Stimulated activated naive CD4-positive, alpha-beta T cell (primary cell): ENCODE measurements at places on chromosomes 2 and 18.

DNA sequence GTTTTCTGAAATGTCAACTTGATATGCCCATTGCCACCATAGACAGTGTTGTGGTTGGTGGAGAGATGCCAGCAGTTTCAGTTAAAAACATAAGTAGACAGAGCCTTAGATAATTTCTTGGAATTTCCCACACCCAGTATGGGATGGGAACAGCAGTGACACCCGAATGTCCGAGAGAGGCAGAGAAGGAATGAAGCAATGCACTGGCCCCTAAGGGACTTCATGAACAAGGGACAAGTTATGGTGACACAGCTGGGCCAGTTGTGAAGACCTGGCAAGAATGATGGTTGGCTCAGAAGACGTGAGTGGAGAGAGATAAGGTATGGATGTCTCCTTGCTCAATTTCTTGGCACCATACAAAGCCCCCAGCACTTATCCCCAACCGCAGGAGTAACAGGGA lies 165.2 kb upstream of the APCDD1 start:
- no peak for DNase-seq

DNA sequence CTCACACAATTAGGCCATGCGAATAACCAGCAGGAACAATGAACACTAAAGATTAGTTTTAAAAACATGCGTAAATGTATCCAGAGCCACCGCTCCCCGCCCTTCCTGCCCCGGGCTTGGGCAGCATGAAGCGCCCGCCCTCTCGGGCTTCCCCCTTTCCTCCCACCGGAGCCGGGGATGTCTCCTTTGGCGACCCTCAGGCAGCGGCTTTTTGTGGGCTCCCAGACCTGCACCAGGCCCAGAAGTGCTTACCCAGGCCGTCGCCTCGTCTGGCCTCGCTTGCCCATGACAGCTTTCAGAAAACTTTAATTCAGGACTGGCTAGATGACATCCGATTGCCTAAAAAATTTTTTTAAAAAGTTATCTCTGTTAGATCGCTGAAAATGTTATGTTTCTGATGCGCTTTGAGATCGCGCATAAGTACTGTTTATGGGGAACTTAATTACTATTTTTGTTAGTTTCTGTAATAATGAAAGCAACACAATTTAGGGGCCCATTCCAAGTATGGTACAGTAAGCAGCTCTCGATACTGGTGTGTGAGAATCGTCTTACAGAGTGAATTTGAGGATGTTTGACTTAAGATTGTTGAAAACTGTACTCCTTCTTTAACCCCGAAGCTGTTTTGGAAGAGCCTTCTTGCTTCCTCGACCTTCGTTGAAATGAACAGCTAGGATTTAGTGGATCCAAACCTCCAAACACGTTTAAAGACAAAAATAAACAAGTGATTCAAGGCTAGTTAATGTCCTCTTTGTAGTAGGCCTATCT lies 1.1 kb downstream of the MAP3K20 start:
- no peak for DNase-seq

- DNase-seq: no peak
These were observed 1712.8 kb upstream of the TMEFF2 start for GRCh38 chr2:193907561-193907960.

- DNase-seq: no peak
These were observed 118.9 kb downstream of the PXDN start for GRCh38 chr2:1625281-1626001.

- DNase-seq: no peak
These were observed 3.4 kb upstream of the GFPT1 start for GRCh38 chr2:69390471-69390870.

GRCh38 chr2:144606466-144607095 lies 86.7 kb upstream of the ZEB2 start:
- no peak for DNase-seq

DNA sequence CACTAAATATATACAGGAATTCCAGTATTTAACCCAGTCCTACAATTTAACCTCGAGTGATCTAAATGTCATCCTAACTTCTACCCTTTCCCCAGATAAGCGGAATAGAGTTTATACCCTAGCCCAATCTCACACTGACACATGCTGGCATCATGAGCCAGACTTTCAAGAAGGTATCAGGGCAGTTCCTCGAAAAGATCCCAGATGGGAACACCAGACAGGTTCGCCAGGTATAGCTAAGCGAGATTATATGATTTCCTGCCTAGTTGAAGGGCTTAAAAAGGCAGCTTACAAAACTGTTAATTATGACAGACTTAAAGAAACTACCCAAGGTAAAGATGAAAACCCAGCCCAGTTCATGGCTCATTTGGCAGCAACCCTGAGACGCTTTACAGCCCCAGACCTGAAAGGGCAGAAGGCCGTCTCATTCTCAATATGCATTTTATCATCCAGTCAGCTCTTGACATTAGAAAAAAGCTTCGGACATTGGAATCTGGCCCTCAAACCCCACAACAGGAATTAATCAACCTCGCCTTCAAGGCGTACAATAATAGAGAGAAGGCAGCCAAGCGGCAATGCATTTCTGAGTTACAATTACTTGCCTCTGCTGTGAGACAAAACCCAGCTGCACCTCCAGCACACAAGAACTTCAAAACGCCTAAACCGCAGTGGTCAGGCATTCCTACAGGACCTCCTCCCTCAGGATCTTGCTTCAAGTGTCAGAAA lies 668.2 kb upstream of the PKDCC start:
- no peak for DNase-seq

GRCh38 chr2:233800208-233800607 lies 22.1 kb downstream of the MROH2A start:
- DNase-seq: no peak

DNA sequence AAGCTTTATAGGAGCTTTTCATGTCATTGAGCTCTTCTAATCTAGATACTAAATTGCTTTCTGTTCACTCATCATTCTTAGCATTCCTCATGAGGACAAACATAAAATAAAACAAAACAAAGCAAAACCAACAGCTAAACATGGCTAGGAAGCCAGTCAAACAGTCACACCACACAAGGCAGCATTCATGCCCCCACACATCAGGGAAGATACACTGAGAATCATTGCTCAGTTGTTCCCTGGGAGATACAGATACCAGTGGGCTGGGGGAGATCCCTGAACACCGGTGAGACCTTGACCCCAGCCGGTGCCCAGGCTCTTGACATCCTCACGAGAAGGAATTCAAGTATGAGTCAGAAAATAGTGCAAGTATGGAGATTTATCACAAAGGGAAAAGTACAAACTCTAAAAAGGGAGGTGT lies 177.9 kb upstream of the ARL4C start:
- no peak for DNase-seq

- DNase-seq: no peak
These were observed 29.1 kb upstream of the TANK start for GRCh38 chr2:161131074-161131680.

DNA sequence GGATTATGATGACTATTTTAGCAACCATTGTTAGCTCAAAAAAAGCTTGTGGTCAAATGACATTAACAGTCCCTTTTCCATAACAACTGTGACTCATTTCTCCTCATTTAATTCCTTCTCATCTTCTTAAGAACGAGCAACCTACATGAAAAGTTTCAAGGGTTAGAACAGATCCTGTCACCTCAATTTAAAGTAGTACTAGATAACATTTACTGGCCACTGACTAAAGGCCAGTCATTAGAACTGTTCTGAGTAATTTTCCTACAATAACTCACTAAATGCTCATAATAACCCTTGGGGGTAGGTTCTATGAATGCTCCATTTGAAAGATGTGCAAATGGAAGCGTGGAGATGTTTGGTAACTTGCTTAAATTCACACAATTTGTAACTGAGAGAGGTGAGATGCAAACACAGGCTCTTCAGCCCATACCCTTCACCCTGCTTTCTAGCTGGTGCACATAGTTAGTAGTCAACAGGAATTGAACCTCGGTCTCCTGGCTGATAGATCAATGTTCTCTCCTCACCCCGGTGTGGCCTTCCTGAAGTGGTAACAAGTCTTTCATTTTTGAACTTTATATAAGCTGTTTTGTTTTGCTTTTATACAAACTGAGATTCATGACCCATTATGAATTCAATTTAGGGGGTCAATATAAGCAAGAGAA lies 212.5 kb downstream of the SETBP1 start:
- no peak for DNase-seq

GRCh38 chr2:111716905-111717775 lies 166.9 kb downstream of the ANAPC1 start:
- DNase-seq: no peak

- DNase-seq: no peak
These were observed 105.1 kb downstream of the TTC27 start for GRCh38 chr2:32732912-32733472.

- no peak for DNase-seq
These were observed 15.1 kb downstream of the RASGRP3 start for GRCh38 chr2:33491441-33492084.

- no peak for DNase-seq
These were observed 43.5 kb downstream of the ATP6V1C2 start for GRCh38 chr2:10764896-10765295.

GRCh38 chr18:44198612-44199284 lies 481.9 kb upstream of the SETBP1 start:
- DNase-seq: no peak

- no peak for DNase-seq
These were observed 612.6 kb upstream of the CDH2 start for GRCh38 chr18:28789502-28789901.

DNA sequence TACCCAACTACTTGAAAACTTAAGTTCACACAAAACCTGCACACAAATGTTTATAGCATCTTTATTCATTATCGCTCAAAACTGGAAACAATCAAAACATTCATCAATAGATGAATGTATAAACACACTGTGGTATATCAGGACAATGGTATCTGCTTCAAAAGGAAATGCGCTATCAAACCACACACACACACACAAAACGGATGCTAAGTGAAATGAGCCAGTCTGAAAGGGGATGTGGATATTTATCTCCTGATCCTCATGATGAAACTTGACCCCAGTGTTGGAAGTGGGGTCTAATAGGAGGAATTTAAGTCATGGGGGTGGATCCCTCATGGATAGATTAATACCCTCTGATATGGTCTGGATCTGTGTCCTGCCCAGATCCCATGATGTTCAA lies 22.0 kb downstream of the PDCL3 start:
- DNase-seq: no peak

DNA sequence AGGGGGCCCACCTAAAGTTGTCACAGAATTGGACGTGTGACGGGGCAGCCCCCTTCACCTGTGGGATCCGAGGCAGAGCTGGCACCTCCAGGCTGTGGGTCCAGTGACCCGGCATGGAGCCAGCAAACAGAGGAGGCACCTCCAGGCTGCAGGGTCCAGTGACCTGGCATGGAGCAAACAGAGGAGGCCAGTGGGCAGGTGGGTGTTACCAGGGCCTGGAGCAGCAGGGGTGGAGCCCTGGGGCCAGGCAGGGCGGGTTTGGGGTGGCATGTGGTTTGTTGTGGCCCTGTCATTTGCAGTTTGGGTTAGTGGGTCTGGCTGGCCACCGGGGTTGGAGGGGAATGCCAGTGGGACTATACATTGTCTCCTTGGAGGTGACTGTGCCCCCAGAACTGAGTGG lies 68.2 kb downstream of the HPCAL1 start:
- no peak for DNase-seq

- no peak for DNase-seq
These were observed 467.5 kb upstream of the CHST9 start for GRCh38 chr18:27652480-27653121.

DNA sequence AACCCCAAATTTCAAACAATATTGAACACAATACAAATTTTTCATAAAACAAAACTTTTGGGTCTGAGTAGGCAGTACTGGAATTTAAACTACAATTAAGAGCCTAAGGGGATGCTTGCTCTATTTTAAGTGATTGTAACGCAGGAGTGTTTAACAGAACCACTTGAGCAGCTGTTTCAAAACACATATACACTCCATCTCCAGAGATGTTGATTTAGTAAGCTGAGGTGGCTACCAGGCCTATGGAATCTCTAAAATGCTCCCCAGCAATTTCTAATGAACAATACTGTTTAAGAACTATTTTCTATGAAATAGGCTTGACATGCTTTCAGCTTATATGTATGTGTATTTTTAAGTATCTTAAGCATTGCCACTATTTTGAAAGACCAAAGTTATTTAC lies 58.5 kb downstream of the SP3 start:
- no peak for DNase-seq

GRCh38 chr2:72024451-72025175 lies 123.0 kb downstream of the CYP26B1 start:
- no peak for DNase-seq

DNA sequence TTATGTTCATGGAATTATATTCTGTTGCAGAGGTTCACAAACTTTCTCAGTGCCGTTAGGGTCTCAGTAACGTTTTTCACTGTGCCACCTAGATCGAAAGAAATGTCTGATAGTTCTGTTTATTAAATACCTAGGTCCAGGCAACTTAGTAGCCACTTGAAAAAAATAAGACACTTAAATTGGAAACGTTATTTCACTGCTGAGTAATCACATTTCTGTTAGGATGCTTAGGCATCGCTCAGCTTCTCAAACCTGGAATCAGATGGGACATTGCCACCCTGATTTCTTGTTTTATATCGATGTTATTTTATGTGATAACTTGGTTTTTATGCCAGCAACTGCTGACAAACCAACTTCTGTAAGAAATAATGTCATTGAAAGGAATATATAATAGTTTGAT lies 36.0 kb downstream of the ACTR3 start:
- DNase-seq: no peak

DNA sequence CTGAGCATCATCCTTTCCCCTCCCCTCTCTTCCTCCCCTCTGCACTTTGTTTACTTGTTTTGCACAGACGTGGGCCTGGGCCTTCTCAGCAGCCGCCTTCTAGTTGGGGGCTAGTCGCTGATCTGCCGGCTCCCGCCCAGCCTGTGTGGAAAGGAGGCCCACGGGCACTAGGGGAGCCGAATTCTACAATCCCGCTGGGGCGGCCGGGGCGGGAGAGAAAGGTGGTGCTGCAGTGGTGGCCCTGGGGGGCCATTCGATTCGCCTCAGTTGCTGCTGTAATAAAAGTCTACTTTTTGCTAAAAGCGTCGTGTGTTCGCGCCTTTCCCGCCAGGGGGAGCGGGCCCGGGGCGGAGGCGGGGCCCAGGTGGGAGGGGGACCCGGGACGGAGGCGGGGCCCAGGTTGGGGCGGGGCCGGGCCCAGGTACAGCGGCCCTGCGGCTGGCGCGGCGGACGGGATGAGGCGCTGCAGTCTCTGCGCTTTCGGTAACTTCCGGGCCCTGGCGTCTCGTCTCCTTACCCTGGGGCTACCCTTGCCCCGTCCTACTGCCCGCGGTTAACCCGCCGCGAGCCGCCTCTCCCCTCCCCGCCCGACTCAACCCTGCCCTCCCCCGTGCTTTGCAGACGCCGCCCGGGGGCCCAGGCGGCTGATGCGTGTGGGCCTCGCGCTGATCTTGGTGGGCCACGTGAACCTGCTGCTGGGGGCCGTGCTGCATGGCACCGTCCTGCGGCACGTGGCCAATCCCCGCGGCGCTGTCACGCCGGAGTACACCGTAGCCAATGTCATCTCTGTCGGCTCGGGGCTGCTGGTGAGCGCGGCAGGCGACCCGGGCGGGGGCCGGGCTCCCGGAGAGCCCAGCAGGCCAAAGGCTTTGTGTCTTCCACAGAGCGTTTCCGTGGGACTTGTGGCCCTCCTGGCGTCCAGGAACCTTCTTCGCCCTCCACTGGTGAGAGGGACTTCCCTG lies at the start of gene KRTCAP3:
KRTCAP3 (plus strand) TSS at position 424 of the 962 bp plus-strand sequence; CDS start at position 456, 32 bp downstream.
- DNase-seq: peak; percentile 9

- no peak for DNase-seq
These were observed 58.7 kb upstream of the SLC66A3 start for GRCh38 chr2:11096591-11096990.
